KG1 (cell line): ENCODE measurements at places on chromosomes 6 and 20.

DNA sequence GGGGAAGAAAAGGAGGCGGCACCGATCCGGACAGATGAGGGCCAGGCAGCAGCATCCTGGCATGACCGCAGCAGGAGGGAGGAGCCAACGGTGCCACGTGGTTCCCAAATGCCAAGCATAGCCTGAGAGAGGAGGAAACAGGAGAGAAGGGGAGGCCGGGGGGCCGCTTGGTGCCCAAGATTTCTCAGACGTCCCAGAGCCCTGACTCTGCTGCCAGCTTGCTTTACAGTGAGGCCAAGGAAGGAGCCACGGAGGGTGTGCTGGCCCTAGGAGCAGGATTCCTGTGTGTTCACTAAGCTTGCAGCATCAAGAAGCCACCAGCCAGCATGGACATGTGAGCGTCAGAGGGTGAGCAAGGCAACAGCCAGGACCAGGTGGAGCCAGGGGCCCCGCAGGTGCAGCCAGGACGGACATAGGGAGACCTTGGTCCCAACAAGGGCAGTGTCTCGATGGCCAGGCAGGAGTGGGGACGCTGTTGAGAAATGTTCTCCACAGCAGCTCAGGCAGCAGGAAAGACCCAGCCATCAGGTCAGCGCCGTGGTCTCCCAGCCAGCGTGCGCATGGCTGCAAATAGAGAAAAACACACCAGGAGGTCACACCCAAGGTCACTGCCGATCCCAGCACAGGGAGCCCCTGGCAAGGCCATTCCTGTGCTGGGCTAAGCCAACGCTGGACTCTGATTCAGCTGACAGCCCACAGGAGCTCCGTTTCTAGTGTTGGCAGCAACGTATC is 143.7 kb downstream of the DLL1 start:
- DNase-seq, result no peak

DNA sequence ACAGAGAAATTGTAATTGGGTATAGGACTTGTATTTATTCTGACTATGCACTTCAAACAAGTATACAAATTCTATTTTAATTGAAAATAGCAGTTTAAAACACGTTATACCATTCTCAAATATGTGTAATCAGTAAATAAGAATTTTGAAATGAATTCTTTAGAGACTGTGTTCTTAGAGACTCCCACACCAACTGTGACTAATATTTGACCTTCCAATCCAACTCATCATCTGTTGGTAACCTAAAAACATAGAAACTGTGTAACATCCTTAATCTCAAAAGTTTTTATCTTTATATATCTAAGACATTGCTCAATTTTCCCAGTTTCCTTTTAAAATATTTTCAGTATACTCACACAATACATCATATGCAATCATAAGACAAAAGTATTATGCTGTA is 83.9 kb downstream of the KHDRBS2 start:
- DNase-seq, result no peak

DNA sequence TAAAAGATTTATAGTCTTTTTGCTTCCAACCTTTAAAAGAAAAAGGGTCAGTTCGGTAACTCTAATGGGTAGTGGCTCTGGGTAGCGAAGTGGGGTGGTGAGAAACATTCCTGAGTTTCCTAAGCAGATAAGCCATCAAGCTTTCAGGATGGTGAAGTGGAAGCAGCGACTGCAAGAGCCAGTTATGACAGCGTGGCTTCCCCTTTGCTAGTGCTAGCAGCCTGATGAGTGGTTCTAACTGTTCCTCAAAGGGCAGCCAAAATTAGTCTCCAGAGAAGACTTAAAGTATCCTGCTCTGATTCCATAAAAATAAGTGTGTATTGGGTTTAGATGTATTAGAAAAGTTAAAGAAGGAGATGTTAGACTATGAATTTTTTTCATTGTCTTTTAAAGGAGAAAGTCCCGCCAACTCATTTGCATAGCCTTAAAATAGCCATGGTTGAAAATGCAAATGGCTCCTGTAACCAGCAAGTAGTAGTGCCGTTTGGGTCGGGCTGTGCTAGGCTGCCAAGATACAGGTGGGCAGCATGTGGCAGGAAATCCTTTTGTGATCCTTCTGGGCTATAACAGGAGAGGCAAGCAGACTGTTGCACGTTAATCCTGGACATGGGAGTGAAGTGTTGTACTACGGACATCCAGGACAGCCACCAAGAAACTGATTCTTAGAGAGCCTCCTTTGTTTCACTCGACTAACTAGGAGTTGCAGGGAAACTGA is 18.0 kb downstream of the ELOVL2 start:
- no peak for DNase-seq

- DNase-seq, result no peak
Measured at GRCh38 chr6:146433881-146434731, 109.5 kb upstream of the RAB32 start.

DNA sequence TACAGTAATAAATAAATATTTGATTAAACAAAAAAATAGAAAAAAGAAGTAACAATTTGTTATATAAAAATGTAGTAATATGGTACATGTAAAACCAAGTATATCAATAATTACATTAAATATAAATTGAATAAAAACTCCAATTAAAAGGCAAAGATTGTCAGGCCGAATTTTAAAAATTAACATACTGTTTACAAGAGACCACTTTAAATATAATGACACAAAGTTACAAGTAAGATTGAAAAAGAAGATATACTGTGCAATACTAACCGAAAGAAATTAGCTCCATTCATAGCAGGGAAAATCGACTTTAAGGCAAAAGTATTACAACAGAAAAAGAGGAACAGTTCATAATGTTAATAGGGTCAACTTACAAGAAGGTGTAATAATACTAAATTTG is 571.5 kb upstream of the ARID1B start:
- DNase-seq, result no peak

DNA sequence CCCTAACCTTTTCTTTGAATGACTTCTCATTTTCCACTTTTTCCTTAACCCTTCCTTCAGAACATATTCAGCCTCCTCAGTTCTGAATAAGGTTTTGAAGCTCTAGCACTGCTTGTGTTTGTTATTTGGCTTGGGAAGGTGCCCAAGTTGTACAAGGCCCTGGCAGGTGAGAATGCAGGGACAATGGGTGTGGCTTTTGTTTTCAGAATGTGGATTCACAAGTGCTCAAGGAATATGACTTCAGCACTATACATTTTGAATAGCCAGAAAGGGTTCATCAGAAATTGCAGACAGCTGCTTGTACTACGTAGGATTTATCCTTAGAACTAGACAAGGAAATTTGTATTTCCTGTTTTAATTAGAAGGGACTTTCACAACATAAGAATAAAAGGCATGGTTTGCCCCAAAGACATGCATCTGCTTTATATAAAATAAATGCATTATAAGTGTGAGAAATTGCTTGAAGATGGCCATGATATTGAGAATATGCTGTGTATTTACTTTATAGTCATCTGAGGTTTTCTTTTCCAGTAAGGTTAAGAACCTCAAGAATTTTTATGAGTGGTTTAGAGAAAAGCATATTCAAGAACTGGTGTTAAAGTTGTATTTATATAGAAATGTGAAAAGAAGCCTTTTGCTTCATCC is 29.3 kb upstream of the PRDM1 start:
- DNase-seq, result no peak

DNA sequence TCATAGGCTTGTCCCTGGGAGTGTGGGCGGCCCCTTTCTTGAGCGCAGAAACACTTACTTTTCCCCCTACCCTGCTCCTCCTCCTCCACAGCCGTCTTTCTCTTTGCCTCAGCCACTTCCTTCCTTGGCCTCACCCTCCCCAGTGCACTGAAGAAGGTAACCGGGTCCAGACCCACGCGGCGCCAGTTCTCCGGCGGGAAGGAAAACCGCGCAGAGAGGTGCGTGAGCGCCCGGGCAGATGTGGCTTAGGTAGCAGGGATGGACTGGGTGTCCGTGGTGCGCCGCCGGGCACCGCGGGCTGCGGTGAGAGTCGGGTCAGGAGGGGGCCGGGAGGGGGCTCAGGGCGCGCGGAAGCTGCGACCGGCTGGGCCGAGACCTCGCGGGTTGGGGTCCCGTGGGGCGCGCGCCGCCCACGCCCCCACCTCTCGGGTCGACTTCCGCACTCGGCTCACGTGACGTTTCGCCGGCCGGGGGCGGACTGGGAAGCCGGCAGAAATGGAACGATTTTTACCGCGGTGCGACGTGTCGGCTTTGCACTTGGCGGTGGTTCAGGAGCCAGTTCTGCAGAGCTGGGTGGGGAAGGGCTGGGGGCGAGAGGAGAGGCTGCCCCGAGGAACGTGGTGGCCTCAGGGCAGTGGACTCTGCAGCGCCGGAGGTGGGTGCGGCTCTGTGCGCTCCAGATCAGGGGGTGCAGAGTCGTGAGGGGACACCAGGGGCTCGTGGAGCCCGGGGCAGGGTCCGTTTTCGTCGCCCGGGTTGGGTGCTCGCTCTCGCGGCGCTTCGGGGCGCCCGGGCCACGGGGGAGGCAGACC is at the start of gene ABRACL:
Gene ABRACL, plus strand, starts transcription at position 88 of the 812 bp plus-strand sequence. CDS start 5,416 bp downstream, outside the sequence.
- peak; percentile 63 for DNase-seq

GRCh38 chr6:85047818-85048217 is 283.4 kb upstream of the TBX18 start:
- no peak for DNase-seq

DNA sequence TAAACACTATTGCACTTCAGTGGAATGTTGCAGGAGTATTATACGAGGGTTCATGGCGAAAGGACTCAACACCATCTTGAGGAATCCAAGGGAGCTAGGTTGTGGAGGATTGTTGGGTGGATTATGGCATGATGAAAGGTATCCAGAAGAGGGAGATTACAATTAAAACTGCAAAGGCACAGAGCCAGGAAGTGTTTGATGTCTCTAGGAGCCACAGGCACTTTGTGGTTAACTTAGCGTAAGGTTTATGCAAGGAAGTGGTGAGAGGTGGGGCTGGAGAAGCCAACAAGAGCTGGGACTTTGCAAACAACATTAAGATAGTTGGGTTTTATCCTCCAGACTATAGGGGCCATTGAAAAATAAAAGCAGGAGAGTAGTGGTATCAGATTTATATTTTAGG is 86.6 kb upstream of the TPD52L1 start:
- peak; percentile 44 for DNase-seq

GRCh38 chr6:114346451-114346850 is 3.6 kb upstream of the HS3ST5 start:
- DNase-seq, result no peak

DNA sequence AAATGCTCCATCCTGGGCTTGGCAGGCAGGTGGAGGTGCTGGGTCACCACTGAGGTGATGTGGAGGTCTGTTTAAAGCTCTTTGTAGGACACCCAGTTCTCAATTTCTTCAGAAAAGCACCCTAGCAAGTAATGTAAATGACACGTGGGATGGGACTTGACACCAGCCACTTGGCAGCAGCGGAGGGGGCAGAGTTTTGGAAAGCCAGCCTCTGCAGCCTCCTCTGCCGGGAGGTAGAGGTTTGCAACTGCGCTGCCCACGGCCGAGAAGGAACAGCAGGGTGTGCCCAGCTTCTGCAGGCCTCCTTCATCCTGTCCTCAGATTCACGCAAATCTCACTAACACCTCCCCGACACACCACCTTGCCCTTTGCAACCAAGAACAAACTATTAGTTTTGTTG is 77.3 kb downstream of the RAMACL start:
- DNase-seq, result no peak

DNA sequence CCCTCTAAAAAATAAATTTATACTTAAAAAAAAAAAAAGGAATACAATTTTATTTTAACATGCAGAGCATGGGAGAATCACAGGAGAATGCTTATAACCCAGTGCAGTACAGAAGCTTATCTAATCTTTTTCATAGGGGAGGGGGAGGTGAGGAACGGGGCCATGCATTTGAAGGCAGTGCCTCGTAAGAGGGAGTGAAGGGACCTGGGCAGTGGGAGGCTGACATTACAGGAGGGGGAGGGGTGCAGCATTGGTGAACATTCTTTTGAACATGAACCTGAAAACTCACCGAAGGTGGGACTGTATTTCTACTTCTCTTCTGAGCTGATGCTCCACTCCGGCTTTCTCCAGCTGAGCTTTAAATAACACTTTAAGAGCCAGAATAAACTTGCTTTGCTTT is 9.3 kb downstream of the AURKA start:
- no peak for DNase-seq

DNA sequence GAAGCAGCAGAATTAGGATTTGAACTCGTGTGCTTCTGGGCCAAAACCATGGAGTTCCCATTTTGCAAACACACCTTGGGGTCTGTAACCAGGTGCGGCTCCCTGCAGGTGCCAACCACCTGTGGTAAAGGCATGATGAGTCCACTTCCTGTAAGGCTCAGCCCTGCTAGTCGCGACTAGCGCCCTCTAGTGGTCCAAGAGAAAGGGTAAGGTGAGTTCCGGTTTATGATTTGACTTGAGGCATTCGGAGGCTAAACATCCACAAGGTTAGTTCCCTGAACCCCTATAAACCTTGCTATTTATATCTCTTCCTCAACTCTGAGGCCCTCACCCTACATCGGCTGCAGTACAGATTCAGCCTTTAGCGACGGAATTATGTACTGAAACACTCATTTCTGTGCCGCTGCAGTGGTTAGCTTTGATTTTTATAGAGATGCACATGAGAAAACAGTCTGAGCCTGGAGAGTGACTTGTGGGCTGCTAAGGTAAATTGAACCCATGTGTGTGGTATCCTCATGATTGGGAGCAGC is 173.4 kb downstream of the PLCB1 start:
- DNase-seq, result peak; percentile 17

DNA sequence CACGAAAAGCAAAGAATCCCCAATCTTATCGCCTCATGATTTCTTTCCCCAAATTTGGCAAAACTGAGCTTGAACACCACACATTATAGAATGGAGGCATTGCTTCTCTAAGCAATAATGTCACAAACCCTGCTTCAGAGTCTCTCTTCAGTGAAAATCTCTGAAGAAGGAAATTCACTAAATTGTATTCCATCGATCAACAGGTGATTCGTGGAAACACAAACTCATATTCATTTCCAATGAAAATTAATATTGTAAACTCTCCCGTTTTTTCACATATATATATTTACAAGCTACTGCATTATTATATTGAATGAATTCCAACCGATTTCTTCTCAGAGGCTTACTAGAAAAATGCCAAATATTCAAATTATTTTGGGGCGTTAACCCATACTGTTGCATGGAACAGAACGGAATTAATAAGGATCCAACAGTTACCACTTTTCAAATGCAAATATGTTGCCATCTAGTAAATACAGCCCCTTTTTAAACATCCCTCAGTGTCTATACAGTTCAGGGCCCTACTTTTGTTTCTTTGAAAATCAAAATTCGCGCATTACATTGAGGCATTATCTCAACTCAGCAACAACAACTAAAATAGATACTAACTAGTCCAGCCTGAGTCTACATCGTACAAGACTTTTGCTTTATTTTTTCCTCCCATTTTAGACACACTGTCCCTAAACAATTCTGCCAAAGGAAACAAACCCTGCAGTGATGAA is 1.3 kb downstream of the KIF13A start:
- no peak for DNase-seq

GRCh38 chr6:140669321-140669720 is 1294.9 kb upstream of the CITED2 start:
- no peak for DNase-seq
